ENCODE measurements at places on chromosomes 4 and X.

GRCh38 chr4:30948653-30949052 is 228.5 kb downstream of the PCDH7 start:
- no peak for DNase-seq

- DNase-seq, result no peak
These were observed 73.9 kb downstream of the SLC2A9 start for GRCh38 chr4:9947168-9948062.

- DNase-seq, result no peak
These were observed 404.6 kb downstream of the PRDM5 start for GRCh38 chr4:120517966-120518365.

GRCh38 chr4:87053176-87053658 is 118.4 kb downstream of the AFF1 start:
- DNase-seq, result no peak

GRCh38 chr4:25838526-25838925 is 24.3 kb downstream of the SEL1L3 start:
- DNase-seq, result no peak

- DNase-seq, result no peak
These were observed 814 bp upstream of the RBM47 start for GRCh38 chr4:40630335-40631021.

- no peak for DNase-seq
These were observed 1.4 kb upstream of the PRICKLE3 start for GRCh38 chrX:49187526-49187925.

- no peak for DNase-seq
These were observed 691.4 kb downstream of the PCDH7 start for GRCh38 chr4:31411565-31411964.

GRCh38 chr4:78951862-78952472 is 12.7 kb upstream of the PAQR3 start:
- DNase-seq, result peak; percentile 47

DNA sequence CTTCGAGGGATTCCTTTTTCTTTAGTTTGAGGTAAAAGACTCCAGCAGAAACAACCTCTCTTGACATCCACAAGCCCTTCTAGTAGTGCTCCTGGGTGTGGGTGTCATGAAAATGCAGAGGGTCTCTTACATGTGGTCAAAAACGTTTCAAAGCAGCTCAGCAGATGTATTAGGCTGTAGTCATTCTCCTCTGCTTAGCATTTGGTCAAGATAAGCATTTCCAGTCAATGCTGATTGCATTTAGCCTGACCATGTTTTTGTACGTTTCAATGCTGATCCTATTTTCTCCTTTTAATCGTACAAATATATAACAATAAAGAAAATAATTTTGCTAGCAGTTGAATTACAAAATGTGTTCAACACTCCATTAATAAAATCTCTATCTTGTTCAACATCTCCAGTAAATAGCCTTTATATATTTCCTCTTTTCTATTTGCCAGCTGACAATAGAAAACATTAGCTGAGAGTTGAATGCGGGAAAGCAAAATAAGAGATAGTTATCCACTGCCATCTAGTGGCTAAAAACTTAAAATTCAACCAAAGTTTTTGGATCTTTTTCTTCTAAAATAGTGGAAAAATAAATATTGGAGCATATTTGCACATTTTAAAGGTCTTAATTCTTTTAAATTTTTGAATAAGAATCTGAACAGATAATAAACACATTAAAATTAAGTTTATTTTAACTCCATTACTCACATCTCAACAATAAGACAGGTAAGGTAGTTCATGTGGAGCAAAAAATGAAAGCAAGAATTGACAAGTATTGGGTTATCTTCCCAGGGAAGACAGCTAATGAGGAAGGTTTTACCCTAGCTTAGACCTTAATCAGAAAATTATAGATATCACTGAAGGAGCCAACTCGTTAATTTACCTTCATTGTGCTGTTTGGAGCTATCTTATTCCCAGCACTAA is 15.2 kb upstream of the PACRGL start:
- peak; percentile 57 for DNase-seq

- no peak for DNase-seq
These were observed 13.2 kb downstream of the CLNK start for GRCh38 chr4:10671366-10671765.

DNA sequence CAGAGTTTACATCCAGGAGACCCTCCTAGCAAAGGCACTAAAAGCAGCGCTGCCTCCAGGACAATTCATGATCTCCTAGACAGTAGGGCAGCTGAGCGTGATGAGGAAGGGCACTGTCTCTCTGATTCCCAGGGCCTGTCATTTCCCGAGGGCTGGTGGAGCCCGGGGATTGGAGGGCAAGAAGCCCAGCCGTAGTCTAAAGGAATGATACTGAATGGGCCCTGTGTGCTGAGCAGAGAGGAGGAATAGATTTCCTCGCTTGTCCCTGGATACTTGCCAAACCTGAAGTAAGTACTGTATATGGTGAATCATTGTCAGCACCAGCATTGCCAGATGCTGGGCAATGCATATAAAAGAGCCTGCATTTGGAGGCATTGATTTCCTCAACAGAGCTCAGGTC is 88.0 kb upstream of the SLITRK2 start:
- DNase-seq, result no peak

GRCh38 chr4:36574816-36575215 is 293.4 kb downstream of the DTHD1 start:
- no peak for DNase-seq

DNA sequence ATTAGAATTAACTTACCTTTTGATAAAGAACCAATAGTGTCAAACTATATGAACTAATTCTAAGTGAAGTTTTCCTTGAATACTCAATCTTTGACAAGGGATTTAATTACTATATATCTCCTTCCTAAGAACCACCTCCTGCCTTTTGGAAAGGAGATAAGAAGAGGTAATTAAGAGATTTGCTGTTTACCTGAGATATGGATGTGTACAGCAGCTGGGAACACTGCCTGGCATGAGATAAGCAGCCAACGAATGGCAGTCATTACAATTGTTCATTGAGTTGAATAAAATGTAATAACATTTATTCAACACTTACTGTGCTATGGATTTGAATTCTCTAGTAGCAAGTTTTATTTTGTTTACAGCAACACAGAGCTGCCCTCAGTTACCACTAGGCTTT is 407.1 kb downstream of the SPOCK3 start:
- no peak for DNase-seq

DNA sequence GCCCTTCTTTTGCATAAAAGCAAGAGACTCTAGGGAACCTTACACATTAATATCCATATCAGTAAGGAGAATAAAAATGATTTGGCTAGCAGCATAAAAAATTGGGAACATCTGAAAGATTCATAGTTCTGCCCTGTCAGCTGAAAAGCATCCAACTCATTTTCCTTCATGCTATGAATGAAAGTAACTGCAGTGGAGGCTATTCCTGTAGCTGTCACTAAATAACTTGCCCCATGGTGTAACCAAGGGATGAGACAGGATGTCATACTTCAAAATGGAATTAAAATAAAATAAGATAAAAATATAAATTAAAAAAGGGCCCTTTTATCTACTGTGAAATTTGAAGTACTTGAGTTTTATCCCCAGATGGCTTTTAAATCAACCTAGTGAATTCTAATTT is 878.8 kb downstream of the C4orf33 start:
- DNase-seq, result no peak

DNA sequence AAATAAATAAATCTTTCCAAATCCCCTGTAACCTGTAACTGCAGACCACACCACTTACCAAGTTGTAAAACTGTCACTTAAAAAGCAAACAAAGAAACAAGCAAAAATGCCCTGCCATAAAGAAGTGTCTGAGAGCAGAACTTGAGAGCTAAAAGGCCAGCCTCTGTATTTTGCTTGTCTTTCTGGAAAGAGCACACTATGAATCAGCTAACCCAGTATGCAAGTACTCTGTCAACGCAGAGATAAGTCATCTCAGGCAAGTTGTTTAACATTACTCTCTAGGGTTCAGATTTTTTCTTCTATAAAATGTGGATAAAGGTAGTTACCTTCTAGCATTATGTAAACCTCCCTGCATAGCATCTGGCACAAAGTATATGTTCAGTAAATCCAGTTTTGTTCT is 134.8 kb downstream of the HS3ST1 start:
- DNase-seq, result no peak

- DNase-seq, result no peak
These were observed 12.4 kb upstream of the POF1B start for GRCh38 chrX:85391878-85392238.

DNA sequence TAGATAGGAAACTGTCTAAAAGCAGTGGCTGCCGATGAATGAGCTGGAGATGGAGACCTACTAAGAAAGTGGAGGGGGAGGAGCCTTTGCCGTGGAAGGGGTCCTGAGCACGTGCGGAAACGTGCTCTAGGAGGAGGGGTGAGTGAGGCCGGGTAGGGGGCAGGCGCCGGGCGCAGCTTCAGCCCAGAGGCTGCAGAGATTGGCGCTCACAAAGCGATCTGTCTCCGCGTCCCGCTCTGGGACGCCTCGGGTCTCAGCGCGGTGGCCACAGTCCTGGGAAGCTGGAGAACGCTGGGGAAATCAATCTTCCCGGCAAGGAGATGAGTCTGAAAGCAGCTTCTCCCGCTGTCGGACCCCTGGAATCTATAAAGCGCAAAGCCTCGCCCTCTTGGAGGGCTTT is 444 bp upstream of the ARHGAP6 start:
- no peak for DNase-seq

DNA sequence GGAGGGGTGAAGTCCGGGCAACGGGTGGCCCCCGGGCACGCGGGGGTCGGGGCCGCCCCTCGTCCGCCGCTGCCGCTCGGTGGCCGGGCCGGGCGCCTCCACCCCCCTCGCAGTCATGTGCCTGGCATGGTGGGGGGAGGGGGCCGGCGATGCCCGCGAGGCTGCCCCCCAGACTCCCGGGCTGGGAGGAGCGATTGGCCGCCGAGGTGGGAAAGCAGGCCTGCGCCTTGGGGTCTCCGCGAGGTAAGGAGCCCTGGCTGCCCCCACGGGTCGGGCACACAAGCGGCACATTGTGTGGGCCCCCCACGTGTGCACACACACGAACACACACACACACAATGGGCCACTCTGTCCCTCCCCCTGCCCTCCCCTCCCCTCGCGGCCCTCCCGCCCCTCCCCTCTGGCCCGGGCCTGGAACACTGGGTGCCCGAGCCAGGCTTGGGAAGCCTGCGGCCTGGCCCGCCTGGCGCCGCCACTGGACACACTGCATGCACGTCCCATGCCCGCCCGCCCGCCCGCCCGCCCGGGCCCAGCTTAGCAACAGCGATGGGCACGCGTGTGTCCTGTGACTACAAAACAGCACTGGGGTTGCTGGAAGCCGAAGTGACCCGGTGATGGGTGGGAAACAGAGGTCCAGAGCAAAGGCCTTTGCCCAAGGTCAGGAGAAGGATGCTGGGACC is 1.3 kb downstream of the SLC6A8 start:
- DNase-seq, result no peak

- DNase-seq, result no peak
These were observed 108.6 kb downstream of the CENPC start for GRCh38 chr4:67436742-67437141.

GRCh38 chr4:42729505-42730237 is 72.8 kb upstream of the ATP8A1 start:
- DNase-seq, result no peak

GRCh38 chr4:12791536-12791935 is 692.6 kb downstream of the RAB28 start:
- no peak for DNase-seq

- no peak for DNase-seq
These were observed 366.0 kb downstream of the BCOR start for GRCh38 chrX:39731735-39732134.

DNA sequence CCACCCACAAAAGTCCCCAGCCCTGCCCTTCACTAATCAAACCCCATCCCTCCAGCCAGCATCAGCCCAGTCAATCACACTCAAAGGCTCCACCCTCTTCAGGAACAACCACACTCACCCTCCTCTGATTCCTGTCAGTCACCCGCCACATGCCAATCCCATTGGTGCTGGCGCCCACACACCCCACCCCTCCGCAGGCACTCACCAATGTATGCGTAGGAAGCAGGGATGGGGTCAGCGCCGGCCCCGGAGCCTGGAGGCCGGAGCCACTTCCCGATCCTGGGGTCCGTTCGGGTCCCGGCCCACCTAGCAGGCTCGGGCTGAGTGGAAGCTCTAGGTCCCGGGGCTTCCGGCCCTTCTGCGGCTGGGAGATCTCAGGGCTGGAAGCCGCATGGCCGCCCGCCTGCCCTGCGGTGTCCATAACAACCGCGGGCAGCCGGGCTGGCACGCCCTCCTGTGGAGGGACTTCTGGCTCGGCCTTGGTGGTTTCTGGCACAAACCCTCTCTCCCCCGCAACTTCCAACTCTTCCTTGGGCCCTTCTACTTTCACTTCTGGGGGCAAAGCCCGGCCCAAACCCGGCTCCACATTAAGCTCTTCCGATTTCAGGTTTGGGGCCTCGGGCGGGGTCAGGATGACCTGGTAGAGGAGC is 7.9 kb upstream of the CFP start:
- no peak for DNase-seq

- DNase-seq, result no peak
These were observed 157.9 kb downstream of the GBA3 start for GRCh38 chr4:22850630-22851029.

DNA sequence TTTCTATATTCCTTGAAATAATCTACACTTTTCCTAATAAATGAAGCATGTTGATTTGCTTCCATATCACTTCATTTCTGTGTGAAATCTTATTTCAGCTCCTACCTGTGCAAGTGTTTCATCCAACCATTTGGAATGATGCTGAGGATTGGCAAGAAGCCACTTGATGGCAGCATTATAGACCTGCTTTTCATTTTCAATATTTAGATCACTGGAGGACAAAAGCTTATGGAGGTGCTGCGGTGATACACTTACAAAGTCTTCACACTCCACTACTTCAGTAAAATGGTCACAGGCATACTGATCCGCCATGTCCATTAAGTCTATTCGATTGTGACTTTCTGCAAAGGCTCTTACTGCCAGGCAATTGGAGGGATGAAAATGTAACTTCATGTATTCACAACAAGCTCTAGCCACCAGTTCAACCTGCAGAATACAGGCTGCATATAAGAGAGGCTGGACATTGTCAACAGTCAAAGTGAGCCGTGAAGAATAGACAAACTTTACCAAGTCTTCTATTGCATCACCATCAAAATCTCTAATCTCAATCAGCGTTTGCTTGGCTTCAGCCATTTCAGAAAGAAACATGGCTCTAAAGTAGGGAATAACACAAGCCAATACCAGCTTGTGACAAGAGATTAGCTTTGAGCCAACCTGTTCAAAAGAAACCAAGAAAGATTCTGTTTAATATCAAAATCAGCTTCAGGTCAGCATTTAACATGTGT is 35.1 kb downstream of the KLHL8 start:
- no peak for DNase-seq

DNA sequence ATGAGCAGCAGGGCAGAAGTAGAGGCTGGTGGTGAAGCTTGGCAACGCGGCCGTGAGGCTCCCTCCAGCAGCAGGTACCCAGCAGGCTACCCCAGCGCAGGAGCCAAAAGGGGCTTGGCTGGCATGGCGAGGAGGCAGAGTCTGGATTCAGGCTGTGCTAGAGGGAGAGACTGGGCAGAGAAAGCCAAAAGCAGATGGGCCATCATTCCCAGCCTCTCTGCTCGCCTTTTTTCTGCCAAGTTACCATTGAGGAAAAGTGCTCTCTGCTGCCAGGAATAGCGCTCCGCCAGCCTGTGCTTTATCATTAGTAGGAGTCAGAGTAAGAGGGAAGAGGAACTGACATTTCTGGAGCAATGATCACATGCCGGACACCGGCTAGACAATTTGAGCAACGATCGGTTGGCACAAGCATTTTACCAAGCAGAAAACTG is 28.7 kb upstream of the MAP3K15 start:
- no peak for DNase-seq

Data from AML-193 (cell line).